ENCODE measurements at places on chromosomes 3 and 15.

- no peak for DNase-seq
Observed at GRCh38 chr3:131282967-131283366, 98.6 kb upstream of the NUDT16 start.

GRCh38 chr3:151201051-151201730, 1.8 kb downstream of the GPR171 start:
- no peak for DNase-seq

DNA sequence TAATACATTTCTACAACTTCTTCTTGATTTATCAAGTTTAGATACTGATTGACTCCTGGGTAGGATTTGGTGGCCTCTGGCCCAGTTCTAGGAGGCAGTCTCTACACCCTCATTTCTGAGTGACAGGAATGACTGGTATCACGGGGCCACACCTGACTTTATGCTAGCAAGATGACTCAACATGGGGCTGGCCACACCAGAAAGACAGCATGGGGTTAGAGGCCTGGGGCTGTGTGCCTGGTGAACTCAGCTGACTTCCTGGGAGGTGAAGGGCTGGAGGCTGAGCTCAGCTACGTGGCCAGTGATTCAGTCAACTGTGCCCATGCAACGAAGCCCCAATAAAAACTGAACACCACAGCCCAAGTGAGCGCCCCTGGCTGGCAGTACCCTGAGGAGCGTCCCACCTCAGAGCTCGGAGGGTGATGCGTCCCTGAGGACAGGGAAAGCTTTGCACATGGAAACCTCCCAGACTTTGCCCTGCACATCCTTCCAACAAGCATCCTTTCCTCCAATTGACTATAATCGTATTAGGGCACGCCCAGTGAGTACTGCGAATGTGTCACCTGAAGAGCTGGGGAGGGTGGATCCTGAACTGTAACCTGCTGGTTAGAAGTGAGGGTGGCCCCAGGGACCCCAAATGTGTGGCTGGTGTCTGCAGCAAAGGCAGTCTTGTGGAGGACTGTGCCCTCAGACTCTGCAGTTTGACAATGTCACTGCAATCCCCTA, 57.2 kb downstream of the NIPA2 start:
- no peak for DNase-seq

- no peak for DNase-seq
Observed at GRCh38 chr3:87621667-87622066, 345.3 kb upstream of the POU1F1 start.

DNA sequence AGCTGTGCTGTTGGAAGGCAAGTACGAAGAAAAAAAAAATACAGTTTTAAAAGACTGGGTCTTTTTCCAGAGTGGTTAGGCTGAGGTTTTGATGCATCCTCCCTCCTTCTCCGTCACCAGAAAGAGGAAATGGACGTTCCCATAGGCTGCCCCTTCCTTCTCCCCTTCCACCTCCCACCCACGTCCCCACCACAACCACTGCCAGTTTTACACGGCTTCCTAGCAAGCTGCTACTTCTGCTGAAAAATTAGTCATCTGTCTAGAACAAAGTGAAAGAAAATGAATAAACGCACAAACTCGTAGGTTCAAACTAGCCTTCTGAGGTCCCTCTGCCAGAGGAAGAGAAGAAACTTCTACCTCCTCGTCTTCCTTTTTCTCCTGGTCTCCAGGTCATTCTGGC, 71.6 kb upstream of the RPL35A start:
- no peak for DNase-seq

DNA sequence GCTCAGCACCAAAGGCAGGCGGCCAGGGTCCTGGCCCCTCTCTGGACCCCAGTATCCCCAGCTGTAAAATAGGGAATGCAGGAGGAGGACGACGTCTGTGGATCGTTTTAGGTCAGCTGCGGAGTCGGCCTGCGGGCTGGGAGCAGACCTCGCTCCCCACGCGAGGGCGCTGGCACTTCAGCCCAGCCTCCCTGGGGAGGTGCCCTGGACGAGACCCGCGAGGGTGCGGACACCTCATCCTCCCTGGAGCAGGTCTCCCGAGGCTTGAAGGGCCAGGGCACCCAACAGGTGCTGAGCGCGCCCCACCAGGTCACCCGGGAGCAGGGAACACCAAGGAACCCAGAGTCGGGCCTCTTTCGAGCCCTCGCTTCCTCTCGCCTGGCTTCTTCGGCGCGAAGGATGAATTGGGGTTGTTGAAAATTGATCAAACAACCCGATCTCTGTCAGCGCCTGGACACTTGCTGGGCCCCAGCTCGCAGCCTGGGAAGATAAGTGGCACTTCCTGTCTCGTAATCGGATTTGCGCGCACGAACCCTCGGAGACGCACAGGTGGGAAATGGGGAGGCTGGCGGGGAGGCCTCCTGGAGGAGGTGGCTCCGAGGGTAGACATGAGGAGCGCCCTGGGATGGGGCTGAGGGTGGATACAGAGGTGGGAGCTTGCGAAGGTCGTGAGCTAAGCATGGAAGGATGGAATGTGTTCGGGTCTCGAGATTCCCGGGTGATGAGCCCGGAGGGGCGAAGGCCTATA, 588 bp upstream of the VIPR1 start:
- peak; percentile 23 for DNase-seq

DNA sequence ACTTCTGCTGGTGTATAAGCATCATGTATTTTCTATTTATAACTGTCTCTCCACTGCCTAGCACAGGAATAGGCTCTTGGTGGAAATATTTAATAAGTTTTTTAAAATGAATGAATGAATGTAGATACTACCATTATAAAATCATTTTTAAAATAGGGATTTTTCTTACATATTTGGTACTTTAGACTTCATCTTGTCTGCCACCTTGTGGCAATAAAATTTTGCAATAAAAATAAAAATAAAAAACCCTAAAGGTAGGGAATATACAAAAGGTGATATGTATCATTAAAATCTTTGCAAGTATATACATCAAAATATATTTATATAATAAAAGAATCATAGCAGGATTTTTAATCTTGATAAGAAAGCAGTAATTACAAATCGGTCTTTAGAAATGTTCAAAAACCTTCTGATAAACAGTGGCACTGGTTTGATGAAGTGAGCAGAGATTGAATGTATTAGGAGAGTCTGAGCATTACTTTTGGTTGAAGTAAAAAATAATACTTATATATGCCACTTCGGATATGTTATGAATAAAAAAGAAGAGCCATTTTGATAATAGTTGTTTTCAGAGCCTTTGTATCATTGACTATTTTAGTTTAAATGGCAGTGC, 95.2 kb downstream of the SPATA16 start:
- no peak for DNase-seq

GRCh38 chr3:127289706-127290575, 2.1 kb upstream of the PRR20G start:
- DNase-seq = no peak

- no peak for DNase-seq
Observed at GRCh38 chr3:136653628-136654027, 98.5 kb downstream of the STAG1 start.

DNA sequence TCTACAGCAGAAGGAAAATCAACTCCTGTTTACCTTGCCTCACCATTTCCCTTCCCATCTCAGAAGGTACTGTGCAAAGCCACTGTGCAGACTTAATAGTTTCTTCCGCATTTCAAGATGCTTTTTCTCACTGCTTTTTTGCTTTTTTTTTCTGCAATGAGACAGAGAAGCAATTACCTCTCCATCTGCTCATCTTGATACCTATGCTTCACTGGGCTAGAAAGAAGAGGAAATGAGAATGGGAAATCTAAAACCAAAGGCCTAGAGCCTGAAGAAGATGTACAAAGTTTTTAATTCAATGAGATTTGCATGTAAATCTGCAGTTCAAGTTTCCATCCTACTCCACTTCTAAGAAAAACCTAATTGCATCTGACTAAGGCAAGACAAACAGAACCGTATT, 238.1 kb upstream of the SETMAR start:
- DNase-seq = no peak

- no peak for DNase-seq
Observed at GRCh38 chr15:73986055-73986775, 5.9 kb downstream of the STOML1 start.

DNA sequence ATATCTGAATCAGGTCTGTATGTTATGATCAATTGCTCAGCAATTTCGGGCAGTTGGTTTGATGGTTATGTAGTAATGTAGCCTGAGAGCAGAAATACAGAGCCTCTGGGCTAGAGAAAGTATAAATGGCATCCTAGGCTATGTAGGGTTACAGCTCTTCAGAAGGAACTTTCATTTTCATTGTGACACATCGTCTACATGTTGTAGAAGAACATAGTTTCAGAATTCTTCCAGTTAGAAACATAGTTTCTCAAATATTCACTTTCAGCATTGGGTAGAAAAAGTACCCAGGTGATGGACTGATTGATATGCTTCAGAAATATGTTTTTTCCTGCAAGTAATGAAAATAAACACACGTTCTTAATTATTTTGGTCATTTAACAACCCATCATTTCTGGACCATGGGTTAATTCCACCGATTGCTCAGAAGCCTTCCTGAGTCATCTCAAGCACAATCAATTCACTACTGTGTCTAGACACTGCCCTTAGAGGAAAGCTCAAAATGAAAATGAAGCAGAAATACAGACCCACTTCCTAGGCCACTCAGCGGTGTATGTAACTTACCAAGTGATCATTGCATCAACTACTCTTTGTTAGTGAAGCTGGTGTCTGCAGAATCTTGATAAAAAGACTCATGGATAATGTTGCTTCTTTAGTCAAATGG, 88.8 kb upstream of the TSEN2 start:
- DNase-seq = no peak

GRCh38 chr3:50478051-50478450, 25.4 kb downstream of the CACNA2D2 start:
- DNase-seq = no peak

DNA sequence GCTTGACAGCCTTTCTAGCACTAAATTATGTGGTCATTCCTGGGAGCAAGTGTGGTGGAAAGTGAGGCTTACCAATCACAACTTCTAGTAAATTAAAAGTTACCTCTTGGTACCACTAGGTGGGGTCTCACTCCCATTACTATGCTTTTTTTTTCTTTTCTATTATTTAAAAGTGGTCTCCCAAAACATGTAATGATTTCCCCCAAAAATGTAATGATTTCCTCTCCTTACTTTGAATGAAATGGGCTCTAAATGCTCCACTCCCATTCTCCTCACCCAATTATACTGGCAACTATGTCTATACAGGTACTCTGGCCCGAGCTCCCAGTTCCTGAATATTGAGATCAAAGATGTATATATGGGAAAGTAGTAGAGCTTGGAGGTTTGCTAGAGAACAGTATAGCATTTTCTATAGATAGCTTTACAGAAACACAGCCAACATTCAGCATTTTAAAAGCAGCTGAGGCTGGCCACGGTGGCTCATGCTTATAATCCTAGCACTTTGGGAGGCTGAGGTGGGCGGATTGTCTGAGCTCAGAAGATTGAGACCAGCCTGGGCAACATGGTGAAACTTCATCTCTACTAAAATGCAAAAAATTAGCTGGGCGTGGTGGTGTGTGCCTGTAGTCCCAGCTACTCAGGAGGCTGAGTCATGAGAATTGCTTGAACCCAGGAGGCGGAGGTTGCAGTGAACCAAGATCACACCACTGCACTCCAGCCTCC, 70.9 kb downstream of the DCUN1D1 start:
- no peak for DNase-seq

- no peak for DNase-seq
Observed at GRCh38 chr3:123935830-123936229, 25.2 kb downstream of the CCDC14 start.

DNA sequence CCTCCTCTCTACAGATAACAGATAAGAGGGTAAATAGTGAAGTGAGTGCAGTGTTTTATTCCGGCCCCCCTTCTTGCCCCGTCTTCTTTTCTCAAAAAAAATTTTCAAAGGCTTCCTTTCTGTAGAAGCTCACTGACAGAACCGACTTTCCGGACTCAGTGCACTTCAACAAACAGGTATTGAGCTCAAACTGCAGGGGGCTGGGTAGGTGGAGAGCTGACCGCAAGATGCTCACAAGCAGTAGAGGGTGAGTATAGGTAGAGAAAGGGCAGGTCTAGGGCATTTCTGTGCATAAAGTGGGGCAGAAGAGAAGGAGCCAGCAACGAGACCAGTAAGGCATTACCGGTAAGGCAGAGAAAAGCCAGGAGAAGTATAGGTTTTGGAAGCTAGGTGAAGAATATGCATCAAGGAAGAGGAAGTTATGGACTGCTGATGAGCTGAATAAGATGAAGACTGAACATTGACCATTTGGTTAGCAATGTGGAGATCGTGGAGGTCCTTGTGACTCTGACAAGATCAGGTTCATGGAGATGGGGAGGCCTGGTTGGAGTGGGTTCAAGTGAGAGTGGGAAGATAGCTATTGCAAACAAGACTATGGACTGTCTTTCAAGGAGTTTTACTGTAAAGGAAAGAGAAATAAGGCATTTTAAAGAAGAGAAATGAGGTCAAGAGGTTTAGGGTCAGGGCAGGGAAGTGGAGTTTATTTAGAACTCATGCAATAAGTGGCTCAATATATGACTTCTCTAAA, 97.4 kb downstream of the ST6GAL1 start:
- DNase-seq = peak; percentile 59

DNA sequence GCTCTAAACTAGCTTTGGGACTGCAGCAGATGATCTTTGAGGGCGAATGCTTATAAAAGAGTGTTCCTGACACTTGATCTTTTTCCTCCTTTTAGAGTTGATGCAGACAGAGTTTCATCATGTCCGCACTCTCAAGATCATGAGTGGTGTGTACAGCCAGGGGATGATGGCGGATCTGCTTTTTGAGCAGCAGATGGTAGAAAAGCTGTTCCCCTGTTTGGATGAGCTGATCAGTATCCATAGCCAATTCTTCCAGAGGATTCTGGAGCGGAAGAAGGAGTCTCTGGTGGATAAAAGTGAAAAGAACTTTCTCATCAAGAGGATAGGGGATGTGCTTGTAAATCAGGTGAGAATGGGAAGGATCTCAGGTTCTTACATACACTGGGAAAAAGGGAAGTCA, 75.7 kb downstream of the KLHL25 start:
- DNase-seq = no peak

GRCh38 chr15:66957431-66957720, 108.0 kb upstream of the SMAD3 start:
- no peak for DNase-seq

DNA sequence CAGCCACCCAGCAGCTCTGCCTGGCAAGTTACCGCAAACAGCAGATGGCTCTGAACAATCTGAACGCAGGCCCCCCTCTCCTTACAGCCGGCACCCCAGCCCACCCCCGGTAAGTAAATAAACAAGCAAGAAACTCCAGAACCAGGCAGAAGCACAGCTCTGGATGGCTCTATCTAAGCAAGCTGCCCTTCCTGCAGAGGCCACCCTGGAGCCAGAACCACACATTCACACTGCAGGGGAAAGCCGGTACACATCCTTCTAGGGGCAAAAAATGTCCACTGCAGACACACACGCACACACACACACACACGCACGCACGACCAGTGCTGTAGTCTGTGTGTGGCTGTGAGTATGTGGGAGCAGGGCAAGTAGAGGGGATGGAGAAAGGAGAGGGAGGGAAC, 63.9 kb downstream of the ADCY5 start:
- DNase-seq = no peak

DNA sequence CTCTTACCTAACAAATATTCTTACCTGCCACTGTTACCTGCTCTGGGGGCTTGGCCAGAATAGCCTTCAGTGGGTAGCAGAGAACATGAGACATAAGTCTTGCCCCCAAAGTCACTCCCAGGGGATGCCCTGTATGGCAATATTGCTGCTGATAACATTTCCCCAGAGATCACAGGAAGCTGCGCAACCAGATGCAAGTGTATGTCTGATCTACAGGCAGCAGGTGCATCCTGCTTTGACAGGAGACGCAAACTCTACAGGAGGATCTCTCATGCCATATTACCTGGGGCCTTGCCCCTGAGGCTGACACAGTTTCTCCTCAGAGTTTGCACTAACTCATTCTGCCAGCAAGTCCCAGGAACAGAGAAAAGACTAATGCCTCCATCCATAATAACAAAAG, 174.4 kb upstream of the LPP start:
- peak; percentile 35 for DNase-seq

- DNase-seq = no peak
Observed at GRCh38 chr3:98151241-98151640, 4.0 kb downstream of the OR5H14 start.

Data from effector memory CD4-positive, alpha-beta T cell (primary cell).